Bronchial epithelial cell (primary cell): ENCODE measurements at places on chromosomes 11 and 22. TPM values are rescaled to one million over a fixed set of nuclear protein-coding genes. Genes with fewer than 3 reads are reported as not detected.
A peak's percentile ranks its signal among the peaks of the same experiment; 100 is the strongest.

DNA sequence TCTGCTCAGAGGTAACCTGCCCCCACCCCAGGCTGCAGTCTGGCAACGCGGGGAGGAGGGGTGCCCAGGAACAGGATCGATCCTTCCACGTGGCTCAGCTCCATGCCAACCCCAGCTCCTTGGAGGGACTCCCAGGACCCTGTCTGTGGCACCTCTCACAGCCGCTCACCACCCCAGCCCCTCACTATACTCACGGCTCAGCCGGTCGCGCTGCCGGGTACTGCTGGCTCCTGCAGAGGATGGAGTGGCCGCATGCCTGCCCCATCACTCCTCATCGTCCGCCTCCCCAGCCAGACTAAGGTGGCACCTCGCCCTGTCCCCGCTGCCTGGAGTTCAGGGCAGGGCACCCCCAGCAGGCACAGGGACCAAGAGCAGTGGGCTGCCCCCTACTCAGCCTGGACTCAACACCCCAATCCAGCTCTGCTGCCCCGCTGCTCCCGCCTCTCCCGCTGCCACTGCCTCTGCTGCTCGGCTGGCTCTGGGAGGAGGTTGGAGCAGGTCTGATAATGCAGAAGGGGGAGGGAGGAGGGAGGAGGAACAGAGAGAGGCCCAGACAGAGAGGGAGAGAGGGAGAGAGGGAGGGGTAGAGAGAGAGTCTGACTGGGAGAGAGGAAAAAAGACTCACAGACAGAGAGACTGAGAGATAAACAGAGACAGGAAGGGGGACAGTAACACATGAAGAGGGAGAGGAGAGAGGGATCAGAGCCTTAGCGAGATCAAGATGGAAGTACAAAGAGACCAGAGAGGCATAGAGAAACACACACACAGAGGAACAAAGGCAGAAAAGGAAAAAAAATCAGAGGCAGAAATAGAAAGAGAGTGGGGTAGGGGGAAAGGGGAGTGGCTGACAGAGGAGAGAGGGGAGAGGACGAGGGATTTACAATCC is at the start of gene PDE2A:
PDE2A (minus strand) TSS at position 480 of the 886 bp plus-strand sequence; CDS start at position 265, 215 bp downstream.
- DNase-seq, result no peak

GRCh38 chr11:45368697-45369096 is 82.6 kb upstream of the SYT13 start:
- no peak for DNase-seq

GRCh38 chr22:39392341-39392948 is 7.1 kb upstream of the TAB1 start:
- DNase-seq, result no peak

GRCh38 chr11:116893906-116894305 is 56.5 kb upstream of the APOA1 start:
- no peak for DNase-seq

GRCh38 chr11:134024420-134025081 is 44.3 kb upstream of the JAM3 start:
- DNase-seq, result peak; percentile 87

DNA sequence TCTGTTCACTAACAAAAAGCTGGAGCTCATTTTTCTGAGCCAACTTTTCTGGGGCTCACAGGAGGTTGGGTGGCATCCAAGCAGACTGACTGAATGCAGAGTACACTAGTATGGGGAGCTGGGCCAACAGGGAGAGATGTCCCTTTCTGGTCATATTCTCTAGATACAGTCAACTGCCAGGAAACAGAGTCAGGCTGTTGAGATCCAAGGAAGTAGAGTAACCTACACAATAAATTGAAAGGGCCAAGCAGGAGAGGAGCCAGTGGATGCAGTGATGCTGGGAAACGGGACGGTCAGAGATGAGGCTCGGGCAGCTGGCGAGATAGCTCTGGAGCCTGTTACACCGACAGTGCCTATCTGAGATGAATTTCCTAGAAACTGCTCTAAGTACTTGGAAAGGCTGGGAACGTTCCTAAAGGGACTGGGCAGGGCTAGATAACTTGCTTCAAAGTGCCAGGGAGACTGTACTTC is 71.1 kb downstream of the LARGE2 start:
- no peak for DNase-seq

DNA sequence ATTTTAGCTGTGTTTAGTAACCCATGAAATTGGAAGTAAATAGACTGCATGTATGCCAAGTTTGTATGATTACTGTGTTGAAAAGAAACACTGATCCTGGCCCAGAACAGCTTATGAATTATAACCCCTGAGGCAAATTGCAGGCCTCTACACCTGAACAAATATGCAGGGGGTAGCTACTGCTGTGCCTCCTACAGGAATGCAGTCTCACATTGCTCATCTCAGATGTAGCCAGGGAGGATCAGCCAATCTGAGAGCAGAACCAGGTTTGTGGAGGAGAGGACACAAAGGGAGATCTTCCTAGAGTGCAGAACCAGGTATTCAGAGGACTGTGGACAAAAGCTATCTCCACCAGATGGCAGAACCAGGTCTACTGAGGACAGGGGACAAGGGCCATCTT is 442.2 kb upstream of the DDI1 start:
- peak; percentile 74 for DNase-seq

- DNase-seq, result no peak
Measured at GRCh38 chr11:1421291-1421690, 31.6 kb downstream of the BRSK2 start.

DNA sequence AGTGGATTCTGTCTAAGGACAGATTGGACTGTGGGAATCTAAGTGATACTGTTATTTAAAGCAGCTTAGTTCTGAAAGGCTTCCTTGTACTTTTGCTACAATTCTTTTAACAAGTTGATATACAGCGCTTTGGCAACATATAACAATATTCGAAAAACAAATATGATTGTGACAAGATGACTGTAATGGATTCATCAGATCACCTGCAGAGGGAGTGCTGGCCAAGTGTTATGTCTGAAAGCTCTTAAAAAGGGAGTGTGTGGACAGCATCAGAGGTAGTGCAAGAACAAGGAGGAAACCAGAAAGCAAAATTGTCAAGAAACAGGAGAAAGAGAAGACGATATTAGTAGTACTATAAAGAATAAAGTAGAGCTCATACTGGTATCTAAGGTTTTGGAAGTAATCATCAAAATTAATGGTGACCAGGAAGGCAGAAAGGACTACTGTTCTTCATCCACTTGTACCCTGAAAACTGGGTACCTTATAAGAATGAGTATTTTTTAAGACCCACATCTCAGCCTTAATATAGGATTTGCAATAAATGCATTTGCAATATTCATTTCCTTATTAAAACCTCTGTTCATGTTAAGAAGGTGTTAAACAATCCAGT is 1112.0 kb upstream of the CCDC90B start:
- DNase-seq, result peak; percentile 13

- no peak for DNase-seq
Measured at GRCh38 chr11:64092111-64092760, 56.5 kb downstream of the FLRT1 start.

- DNase-seq, result no peak
Measured at GRCh38 chr11:118418766-118419165, 17.4 kb downstream of the ATP5MG start.

- DNase-seq, result no peak
Measured at GRCh38 chr11:119772641-119773415, 43.8 kb upstream of the NECTIN1 start.

- DNase-seq, result no peak
Measured at GRCh38 chr11:71302911-71303310, 50.5 kb upstream of the SHANK2 start.

GRCh38 chr11:69662806-69663205 is 12.3 kb downstream of the LTO1 start:
- no peak for DNase-seq

GRCh38 chr11:72426103-72426757 is 8.1 kb downstream of the CLPB start:
- no peak for DNase-seq

- no peak for DNase-seq
Measured at GRCh38 chr11:44608651-44608990, 43.2 kb downstream of the CD82 start.

- DNase-seq, result peak; percentile 5
Measured at GRCh38 chr22:28142361-28142961, 223.4 kb upstream of the PITPNB start.

- no peak for DNase-seq
Measured at GRCh38 chr11:115080923-115081680, 402.8 kb downstream of the NXPE2 start.

- DNase-seq, result no peak
Measured at GRCh38 chr11:125995313-125995712, 49.5 kb downstream of the VSIG10L2 start.

GRCh38 chr11:108592591-108593213 is 866 bp downstream of the EXPH5 start:
- DNase-seq, result no peak

DNA sequence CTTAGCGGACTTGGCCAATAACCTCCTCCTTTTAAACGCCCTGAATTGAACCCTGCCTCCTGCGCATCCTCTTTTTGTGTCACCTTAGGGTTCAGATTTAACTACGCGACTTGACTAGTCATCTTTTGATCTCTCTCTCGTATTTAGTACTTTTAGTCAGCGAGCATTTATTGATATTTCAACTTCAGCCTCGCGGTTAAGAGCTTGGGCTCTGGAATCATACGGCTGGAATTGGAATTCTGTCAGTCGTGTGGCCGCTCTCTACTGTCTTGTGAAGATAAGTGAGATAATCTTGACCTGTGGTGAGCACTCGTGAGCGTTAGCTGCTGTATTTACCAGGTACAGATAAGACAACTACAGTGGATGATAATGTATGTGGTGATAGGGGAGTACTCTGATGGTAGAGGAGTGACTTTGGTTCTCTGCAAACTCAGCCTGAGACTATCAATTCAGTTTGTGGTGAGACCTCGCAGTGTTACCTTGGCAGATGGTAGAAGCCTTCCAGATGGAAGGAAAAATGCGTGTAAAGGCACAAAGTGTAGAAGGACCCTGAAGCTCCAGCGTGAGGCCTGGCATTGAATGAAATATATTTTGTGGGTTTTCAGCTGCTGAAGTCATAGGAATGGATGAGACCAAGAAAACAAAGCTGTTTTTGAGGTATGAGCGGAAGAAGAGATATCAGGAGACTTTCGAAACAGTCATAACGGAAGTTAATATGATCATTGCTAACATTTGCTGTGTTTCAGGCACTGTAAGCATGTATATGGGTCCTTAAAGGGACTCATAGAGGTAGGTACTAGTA is 682 bp downstream of the ATM start:
- DNase-seq, result no peak

DNA sequence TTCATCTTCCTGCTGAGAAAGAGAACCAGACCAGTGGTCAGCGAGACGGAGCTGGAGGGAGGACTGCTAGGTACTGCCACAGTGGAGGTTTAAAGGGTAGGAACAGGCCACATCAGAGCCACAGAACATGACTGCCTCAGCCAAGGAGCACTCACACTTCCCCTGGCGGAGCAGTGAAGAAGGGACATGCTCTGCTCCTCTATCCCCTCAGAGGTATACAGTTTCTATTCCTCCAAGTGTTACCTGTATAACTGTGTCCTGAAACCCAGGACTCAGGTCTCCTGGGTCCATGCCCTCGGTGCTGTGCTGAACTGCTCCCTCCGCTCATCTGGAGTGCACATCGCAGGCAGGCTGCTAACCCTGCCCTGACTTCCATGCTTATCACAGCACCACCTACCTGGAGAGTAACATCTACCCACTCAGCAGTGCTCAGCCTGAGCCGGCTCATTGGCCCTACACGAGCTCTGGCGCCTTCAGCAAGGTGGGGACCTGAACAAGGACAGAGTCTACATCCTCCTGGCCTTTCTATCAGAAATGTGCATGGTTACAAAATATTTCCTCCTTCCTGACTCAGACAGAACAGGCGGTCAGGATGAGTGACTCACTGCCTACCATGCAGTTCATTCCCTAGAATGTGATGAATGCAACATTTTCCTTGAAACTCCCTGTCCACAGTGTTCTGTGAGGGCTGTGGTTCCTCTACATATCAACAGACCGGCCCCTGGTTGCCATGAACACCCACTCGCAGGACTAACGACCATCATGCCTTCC is 52.9 kb downstream of the C11orf58 start:
- peak; percentile 90 for DNase-seq

DNA sequence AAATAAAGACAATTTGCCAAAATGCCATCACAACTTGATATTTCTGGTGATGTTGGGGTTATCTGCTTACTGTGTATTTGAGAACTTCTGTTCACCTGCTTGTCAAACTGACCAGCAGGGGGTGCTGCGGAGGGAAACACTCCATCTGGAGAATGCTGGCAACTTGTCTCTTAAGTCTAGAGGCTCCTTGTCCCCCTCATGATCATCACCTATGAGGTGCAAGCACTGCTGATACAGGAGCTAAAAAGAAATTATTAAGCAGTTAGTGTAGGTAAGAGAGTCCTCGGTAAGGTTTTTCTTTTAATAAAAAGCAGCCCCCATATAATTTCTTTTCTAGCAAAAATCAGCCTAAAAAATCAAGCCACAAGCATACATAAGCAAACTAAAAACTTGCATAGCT is 32.7 kb upstream of the GLYATL1B start:
- DNase-seq, result peak; percentile 38

Gene SMC1B
- total RNA-seq, result not detected in 2 replicates

Gene TEX54
- total RNA-seq, result not detected in 2 replicates

Gene ENTHD1
- total RNA-seq, result not detected in 2 replicates

Gene APLNR
- total RNA-seq, result not detected in 2 replicates

Gene ABCC8
- not detected in 2 replicates for total RNA-seq
